Mesenteric fat pad (tissue), 1 donor: ENCODE measurements at places on chromosomes 5 and 9. TPM values are rescaled to one million over a fixed set of nuclear protein-coding genes. Genes with fewer than 3 reads are reported as not detected.

GRCh38 chr5:82111191-82111590 lies 139.4 kb downstream of the ATG10 start:
- no peak for DNase-seq

GRCh38 chr5:39148983-39149534 lies 70.3 kb downstream of the FYB1 start:
- no peak for DNase-seq

- no peak for DNase-seq
Measured at GRCh38 chr5:30324083-30324482, 869.4 kb upstream of the CDH6 start.

DNA sequence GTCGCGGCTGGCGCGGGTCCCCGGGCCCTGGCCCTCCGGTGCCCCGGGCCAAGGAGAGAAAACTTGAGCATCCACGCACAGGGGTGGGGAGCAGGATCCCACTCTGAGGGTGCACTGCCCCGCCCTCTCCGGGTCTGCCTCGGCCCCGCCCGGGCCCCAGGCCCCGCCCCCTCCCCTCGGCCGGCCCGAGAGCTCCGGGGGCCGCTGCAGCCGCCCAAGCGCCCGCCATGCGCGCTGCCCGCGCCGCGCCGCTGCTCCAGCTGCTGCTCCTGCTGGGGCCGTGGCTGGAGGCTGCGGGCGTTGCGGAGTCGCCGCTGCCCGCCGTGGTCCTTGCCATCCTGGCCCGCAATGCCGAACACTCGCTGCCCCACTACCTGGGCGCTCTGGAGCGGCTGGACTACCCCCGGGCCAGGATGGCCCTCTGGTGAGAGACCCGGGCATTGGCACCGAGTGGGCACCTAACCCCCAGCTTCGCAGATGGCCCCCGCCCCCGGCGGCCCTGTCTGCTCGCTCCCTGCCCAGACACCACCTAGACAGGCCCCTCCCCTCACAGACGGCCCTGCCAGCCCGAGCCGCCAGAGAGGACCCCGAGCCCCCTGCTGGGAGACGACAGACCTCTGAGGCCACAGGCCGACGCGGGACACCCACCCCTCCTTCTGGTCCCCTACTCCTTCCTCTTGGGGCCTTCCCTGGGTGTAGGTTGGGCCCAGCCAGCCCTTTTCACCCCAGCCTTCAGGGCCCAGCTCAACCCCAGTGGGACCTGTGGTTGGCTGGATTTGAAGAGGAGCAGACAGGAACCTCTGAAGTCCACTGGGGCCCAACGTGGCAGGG lies at the start of gene CERCAM:
Gene CERCAM (plus strand): TSS at position 207 of the 831 bp plus-strand sequence. CDS start 21 bp downstream, at position 228.
- DNase-seq, result peak; percentile 90

PHYHD1 gene
- 13.6 TPM for total RNA-seq

- DNase-seq, result no peak
Measured at GRCh38 chr9:138065287-138065686, 187.7 kb downstream of the CACNA1B start.

DNA sequence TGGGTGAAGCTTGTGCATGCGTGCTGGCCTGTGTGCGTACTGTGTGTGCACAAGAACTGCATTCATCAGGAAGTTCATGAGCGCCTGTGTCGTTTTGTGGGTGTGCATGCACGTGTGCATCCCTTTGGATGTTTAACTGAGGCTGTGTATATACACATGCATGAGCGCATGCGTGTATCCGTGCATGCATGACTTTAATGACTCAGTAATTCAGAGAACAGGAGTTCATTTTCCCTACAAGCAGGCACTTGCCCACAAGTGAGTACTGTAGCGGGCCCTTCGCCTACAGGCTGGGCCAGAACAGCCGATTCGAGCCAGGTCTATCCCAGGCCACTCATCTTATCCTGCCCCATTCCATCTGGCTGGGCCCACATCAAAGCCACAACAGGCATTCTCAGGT lies 29.8 kb downstream of the CORO2A start:
- DNase-seq, result peak; percentile 76

- DNase-seq, result no peak
Measured at GRCh38 chr5:5370059-5370774, 52.3 kb upstream of the ICE1 start.

TOPORS gene
- total RNA-seq, result 13.2 TPM

TYRP1 gene
- total RNA-seq, result not detected

NIPAL4 gene
- not detected for total RNA-seq

DNA sequence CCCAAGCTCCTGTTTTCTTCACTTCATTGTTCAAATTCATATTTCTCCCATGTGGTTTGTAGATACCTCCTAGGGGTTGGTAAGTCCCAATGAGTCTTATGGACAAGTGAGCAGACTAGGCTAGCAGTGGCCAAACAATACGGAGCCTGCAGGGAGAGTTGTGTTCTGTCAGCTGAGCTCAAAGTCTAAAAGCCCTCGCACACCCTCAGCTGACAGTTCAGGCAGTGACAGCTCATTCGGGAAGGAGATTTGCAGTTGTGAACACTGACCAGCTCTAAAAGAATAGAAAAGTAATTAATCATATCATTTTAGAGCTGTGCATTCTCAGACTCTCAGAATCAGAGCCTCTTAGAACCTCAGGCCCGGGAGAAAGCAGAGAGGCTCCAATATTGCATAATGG lies 95.1 kb downstream of the SH3TC2 start:
- DNase-seq, result no peak

GRCh38 chr5:34625246-34625645 lies 30.9 kb upstream of the RAI14 start:
- no peak for DNase-seq

PCDHGA4 gene
- 4.7 TPM for total RNA-seq

CSF1R gene
- 58.6 TPM for total RNA-seq

DNA sequence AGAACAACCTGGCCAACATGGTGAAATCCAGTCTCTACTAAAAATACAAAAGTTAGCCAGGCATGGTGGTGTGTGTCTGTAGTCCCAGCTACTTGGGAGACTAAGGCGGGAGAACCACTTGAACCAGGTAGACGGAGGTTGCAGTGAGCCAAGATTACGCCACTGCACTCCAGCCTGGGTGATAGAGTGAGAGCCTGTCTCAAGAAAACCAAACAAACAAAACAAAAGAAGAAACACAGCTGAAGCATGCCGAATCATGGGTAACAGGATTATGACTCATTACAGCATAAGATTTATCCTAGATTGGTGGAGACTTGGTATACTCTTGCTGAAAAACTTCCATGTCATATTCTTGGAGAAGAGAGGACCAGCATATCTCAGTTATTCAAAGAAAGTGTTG lies 236.7 kb upstream of the CCNH start:
- no peak for DNase-seq

NRG2 gene
- 5.7 TPM for total RNA-seq

ARHGEF39 gene
- 0.58 TPM for total RNA-seq

CNOT6 gene
- total RNA-seq, result 14.8 TPM

GRCh38 chr5:81450940-81451339 lies 57.0 kb upstream of the ACOT12 start:
- no peak for DNase-seq

SGCD gene
- 3.9 TPM for total RNA-seq

DNA sequence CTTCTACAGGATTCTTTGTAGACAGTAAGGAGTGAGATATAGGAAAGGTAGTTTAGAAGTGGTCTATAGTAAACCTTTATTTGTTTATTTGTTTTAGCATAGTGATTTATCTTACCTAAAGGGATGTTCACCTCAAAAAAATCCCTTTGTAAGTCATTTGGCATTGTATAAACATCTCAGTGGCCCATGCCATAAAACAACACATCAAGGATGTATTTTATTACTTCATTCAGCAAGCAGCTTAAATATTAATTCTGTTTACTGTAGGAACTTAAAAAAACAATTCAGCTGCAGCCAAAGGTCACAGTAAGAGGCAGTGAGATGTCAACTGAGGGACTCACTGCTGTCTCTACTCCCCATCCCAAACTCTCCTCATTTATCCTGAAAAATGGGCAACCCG lies 452.7 kb downstream of the HINT1 start:
- no peak for DNase-seq

- no peak for DNase-seq
Measured at GRCh38 chr9:129484352-129485000, 136.4 kb downstream of the C9orf50 start.

DNA sequence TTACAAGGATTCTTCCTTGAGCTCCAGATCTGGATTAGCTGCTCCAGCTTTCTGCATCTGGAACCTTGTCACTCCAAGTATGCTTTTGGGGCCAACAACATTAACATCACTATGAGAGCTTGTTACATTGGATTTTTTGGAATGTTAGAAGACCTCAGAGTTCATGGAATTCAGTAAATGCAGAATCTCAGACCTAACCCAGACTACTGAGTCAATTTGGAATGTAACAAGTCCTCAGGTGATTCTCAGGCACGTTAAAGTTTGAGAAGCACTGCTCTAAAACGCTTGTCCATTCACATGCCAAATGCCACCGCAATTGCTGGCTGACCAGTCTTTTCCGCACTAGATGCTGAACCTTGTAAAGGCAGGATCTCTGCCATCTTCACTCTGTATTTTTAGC lies 251.4 kb upstream of the TRIM32 start:
- no peak for DNase-seq

- no peak for DNase-seq
Measured at GRCh38 chr9:122109035-122109813, 16.1 kb upstream of the TTLL11 start.

- no peak for DNase-seq
Measured at GRCh38 chr5:86403190-86403589, 214.6 kb upstream of the COX7C start.

SMU1 gene
- total RNA-seq, result 17.6 TPM

ROPN1L gene
- 0.93 TPM for total RNA-seq

GRCh38 chr5:28576022-28576421 lies 1537.6 kb upstream of the CDH9 start:
- no peak for DNase-seq

DNA sequence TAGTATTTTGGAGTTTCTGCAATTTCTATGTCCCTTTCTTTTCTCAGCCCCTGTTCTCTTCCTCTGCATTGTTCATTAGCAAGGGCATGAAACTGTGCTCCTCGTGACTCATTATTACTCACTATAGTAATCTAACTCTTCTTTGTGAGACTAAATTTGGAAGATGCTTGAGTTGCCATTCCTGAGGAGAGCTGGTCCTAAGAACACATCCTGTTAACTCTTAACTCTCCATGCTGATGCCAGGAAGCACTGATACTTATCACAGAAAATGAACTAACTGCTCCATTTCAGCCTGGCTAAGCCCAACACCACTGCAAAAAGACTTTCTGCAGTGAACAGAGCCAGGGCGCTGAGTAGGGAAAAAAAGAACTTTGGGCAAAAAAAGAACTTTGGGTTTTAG lies 10.6 kb upstream of the CSNK1A1 start:
- DNase-seq, result no peak

- DNase-seq, result no peak
Measured at GRCh38 chr5:161676103-161676502, 9.4 kb upstream of the GABRA6 start.

MRPS30 gene
- total RNA-seq, result 28.5 TPM

GCNT1 gene
- total RNA-seq, result 15.3 TPM

DNA sequence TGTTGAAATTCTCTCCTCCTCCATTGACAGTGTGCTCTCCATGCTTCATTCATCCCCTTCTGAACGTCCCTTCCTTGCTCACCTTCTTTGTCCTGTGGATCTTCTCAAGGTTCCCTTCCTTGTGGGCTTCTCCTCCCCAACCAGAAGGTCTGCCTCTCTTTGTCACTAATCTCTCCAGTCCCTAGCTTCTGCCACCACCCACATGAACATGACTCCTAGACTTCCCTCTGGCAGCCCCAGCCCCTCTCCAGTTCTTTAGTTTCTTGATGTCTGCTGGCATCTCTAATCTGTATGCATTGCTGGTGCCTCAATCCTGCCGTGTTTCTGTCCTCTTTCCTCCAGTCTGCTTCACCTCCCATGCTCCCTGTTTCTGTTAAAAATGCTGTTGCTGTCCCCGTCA lies 79.3 kb downstream of the ARHGAP26 start:
- DNase-seq, result no peak

- no peak for DNase-seq
Measured at GRCh38 chr5:96297290-96297689, 135.8 kb downstream of the PCSK1 start.

DNA sequence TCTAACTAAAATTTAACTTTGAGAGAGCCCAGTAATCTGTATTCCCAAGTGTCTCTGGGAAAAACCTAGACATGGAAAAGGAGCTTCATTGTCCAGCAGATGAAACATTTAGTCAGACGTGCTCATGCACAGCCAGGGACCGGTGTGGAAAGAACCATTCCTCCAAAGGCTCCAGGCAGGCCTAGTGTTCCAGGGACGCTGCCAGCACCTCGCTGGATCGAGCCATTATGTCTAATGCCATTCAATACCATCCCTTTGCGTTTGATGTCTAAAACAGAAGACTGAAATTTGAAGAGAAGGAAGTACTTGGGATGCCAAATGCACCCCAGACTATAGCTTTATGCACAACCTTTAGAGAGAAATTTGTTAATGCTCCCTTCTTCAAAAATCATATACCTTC lies 1.4 kb upstream of the CHSY3 start:
- no peak for DNase-seq

- no peak for DNase-seq
Measured at GRCh38 chr5:173330338-173331206, 2.4 kb upstream of the STC2 start.

DNA sequence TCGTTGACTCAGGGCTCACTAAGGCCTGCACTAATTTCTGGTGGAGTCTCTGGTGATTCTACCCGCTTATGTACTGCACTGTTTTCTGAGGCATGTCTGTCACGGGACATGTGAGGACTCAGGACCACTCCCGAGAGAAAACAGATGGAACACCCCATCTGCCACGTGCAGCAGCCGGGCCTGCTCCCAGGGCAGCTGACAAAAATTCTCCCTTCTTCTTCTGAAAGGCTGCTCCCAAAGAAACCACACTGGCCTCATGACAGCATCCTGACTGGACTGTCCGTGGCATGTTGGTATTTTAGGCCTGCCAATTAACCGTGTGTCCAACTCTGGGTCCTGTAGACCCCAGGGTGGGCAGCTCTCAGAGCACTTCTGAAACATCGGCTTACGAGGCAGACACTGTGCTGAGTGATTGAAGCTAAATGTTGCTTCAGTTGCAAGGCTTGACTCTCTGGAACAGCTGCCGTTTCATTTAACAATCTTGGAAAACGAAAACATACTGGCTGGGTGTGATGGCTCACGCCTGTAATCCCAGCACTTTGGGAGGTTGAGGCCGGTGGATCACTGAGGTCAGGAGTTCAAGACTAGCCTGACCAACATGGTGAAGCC lies 39.0 kb downstream of the FAM240B start:
- DNase-seq, result no peak

DNA sequence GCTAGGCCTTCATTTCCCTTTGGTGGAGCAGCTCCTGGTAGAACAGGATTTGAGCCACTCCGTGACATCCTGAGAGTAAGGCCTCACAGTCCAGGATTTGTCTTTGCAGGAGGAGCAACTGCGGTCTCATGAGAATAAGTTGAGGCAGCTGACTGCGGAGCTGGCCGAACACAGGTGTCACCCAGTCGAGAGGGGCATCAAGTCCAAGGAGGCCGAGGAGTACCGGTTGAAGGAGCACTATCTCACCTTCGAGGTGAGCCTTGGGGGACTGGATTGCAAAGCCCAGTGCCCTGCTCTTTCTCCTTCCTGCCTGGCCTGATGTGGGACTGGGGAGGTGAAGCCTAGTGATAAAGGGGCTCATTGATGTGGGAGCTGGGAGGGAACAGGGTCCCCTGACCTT lies 44.3 kb downstream of the PSD2 start:
- DNase-seq, result no peak

- DNase-seq, result no peak
Measured at GRCh38 chr5:115236599-115236998, 26.1 kb downstream of the PGGT1B start.
